ENCODE measurements at places on chromosomes 1 and 21.

DNA sequence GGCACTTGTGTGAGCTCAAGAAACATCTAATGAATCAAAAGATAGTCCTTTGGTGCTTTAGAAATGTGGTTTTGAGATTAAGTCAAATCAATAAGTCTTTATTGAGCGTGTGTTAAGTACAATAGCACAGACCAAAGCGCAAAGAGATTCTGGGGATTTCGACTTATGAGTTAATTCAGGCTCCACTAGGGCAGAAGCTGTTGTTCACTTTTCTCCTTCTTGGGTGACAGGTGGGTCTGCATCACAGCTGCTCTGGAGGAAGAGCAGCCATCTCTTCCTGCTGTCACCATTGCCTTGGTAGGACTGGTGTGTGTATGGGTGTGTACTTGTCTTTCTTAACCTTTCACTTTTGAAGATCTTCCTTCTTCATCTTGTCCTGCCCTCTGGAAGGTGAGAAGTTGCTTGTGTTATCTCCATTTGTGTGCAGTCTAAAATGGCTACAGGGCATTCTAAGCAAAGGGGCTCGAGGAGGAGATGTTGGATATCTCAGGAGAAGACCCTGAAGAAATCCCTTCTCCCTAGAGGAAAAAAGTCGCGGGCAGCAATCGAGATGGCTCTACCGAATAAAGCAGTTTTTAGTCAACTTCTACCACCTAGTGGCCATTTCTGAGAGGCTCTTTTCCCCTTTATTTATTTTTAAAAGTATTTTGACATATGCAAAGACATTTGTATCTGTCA lies 22.9 kb upstream of the DISC1 start:
- peak; percentile 72 for DNase-seq

DNA sequence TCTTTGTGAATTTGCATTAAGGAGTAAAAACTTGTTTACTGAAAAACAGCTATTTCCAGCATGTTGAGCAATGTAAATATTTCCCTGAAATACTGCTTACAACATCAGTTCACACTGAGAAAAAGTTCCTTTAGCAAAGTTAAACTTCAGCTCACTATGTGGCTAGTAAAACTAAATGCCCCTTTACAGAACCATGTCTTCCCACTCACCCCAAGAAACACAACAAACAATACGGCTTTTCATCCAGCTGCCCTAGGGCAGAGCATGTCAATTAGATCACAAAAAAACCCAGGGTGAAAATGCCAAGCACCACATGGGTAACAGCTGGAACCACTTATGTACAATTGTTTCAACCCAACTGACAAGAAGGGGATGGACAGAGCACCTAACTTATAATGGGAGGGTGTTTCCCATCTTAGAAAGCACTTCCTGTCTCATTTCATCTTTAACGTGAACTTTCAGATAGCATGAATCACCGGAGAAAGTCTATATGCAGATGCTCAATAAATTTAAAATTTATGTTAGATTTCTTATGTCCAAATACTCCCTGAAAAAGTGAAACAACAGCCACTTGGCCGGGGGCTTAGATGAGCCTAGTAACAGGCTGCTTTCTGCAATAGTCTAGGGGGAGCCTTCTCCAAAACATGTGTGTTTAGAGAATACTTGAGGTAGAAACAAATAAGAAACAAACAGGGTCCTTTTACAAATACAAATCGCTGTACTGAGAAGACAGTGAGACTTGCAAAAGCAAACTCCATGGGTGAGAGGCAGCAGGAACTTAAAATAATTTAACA lies 6.6 kb downstream of the NID1 start:
- DNase-seq, result no peak

DNA sequence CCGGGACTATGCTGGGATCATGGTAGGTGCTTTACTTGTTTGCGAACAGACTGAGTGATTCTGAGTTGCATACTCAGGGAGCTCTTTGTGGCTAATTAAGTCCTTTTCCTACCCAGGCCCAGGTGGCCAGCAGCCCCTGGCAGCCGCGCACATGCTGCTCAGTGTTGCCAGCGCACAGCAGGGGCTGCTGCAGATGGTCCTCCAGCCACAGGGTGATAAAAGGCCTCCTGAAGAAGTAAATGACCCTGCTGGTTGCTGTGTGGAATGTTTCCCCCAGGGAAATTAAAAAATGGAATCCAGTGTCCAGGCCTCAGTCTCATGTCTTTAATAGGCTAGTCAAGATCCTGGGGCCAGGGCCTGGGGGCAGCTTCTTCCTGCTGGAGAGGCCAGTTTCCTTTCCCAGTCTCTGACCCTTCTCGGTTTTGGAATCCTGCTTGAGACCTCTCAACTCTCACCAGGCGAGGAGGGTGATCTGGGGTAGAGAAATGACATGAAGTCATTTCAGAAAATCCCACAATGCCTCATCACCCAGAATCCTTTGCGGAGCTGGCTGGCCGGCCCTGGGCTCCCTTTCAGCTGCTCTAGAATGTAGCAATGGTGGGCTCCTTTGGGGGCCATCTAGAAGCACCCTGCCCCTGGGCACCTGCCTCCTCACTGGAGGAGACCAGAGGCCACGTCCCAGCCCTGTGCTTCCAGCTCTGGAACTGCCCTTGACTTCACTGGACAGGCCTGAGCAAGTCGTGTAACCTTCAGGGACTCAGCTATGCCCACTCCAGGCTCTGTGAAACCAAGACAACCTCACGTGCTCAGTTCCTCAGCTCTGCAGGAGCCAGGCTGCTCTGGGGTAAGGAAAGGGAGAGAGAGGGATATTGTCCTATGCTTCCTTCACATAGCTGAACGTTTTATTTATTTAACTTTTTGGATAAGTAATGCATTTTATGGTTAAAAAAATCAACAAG lies 131.4 kb downstream of the MRPS6 start:
- DNase-seq, result no peak

- DNase-seq, result no peak
Observed at GRCh38 chr21:36513430-36513829, 33.5 kb upstream of the CLDN14 start.

DNA sequence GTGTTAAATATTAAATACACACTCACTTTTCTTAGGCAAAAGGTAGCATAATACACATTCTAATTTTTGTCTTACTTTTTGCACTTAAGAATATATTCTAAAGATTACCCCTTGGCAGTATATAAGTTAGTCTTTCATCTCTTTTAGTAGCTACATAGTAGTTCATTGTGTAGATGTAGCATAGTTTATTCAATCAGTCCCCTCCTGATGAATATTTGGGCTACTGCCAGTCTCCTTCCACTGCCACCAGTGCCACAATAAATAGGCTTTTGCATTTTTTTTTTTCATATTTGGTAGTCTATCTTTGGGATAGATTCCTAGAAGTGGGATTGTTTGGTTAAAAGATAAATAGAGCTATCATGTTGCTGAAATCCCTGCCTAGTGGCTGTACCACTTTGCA lies 388.8 kb upstream of the RUNX1 start:
- DNase-seq, result no peak

GRCh38 chr1:184576822-184577221 lies 177.8 kb downstream of the EDEM3 start:
- DNase-seq, result no peak

DNA sequence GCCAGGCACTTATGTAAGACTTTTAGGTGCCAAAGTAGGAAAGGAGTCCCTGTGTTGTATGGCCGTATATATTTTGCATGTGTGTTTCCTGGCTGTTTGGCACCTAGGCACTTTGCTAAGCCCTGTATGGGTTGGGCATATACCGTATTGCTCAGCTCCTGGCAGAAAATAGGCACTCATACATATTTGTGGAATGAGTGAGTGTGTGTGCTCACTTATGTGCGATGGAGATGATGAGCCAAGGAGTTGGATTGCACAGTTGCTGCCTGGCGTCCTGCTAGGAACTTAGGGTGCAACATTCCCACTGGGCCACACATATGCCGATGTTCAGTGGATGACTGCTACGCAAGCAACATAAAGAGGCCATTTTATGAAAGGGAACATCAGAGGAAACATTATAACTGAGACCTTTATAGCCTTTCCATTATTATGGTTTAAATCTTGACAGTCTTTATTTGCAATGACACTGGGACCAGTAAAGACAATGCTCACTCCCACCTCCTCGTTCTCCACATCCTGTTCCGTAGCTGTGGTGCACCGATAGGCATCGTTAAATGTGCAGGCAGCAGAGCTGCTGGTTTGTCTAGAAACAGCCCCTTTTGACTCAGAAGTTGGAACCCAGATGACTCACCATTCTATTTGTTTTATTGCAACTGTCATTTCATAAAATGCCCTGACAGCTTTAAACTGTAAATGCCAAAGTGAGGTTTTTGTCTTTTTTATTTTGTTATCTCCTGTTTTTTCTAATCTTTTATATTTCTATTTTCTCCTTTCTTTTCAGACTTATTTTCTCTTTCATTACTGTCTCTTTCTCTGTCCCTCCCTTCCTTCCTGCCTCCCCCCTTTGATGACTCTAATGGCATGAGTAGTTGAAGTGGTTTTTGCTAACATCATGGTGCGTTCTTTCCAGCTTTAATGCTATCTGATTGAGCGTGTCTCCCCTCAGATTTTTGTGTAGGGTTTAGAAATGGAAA lies 36.1 kb downstream of the PEX14 start:
- peak; percentile 28 for DNase-seq

- no peak for DNase-seq
Observed at GRCh38 chr1:206476591-206476990, 6.3 kb downstream of the IKBKE start.

GRCh38 chr21:30126576-30126975 lies 40.0 kb downstream of the CLDN17 start:
- no peak for DNase-seq

DNA sequence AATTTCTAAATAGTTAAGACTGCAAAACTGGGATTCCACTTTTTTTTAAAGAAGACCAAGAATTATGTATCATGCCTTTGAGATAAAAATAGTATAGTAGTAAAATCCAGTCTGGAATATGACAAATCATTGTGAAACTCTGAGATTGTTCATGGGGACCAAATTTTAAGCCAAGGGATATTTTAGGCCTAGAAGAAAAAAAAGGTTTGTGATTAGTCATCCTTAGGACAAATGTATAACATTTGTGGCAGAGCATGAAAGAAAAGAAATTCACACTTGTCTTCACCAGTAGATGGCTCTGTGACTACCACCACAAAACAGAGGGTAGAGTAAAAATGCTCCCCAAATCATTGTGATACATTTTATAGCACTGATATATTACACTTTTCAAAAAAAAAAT lies 226.1 kb downstream of the KCTD3 start:
- no peak for DNase-seq

- no peak for DNase-seq
Observed at GRCh38 chr1:204462229-204462561, 32.4 kb downstream of the PIK3C2B start.

DNA sequence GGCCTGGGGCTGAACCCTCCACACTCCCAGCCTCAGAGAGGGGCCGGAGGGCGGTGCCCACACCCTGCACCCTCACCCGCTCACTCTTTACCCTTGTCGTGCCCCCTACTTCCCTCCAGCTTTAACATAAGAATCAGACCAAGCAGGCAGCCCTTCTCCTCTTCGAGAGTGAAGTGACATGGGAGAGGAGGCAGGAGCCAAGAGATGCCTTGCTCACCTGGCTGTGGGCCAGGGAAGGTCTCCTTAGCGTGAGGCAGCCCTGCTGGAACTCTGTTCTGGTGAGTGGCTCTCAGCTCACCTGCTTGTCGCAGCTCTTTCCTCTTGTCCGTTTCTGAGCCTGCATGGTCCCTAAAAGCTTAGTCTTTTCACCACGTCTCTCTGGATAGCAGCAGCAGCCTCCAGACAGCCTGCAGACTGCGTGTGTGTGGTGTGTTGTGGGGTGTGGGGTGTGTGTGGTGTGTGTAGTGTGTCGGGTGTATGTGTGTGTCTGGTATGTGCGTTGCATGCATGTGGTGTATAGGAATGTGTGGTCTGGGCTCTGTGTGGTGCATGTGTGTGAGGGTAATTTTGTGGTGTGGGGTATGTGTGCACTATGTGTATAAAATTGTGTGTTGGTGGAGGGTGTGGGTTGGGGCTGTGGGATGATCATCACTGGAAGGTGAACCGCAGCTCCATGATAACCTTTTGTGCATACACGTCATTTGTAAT lies 86.7 kb downstream of the CCDC185 start:
- peak; percentile 73 for DNase-seq

GRCh38 chr1:33001282-33001681 lies 35.4 kb downstream of the AK2 start:
- DNase-seq, result peak; percentile 59

DNA sequence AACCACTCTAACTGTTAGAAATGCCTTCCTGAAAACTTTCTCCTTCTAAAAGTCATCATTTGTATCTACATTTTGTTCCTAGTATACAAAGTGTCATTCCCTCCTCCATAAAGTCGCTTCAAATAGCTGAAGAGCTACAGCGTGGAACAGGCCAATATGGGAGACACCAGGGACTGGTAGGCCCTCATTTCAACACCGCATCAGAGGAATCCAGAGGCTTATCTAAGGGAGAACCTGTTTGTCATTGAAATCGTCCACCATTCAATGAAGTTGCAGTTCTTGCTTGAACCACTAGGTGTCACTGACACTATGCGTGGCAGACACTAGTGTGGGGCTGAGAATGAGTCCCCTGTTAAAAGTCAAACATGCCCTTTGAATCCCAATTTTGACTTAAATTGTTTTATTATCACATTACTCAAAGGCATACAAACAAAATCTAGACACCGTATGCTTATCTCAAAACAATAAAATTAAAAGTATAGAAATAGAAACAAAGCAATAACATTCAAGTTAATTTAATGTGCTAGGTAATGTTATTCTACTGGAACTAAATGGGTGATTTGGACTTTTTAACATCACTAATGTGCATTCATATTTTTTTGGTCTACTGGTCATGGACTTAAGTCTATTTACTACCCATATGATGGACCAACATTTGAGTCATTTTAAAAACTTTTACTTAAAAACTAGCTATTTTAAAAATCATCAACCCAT lies 182.3 kb downstream of the FCRL5 start:
- DNase-seq, result peak; percentile 90

DNA sequence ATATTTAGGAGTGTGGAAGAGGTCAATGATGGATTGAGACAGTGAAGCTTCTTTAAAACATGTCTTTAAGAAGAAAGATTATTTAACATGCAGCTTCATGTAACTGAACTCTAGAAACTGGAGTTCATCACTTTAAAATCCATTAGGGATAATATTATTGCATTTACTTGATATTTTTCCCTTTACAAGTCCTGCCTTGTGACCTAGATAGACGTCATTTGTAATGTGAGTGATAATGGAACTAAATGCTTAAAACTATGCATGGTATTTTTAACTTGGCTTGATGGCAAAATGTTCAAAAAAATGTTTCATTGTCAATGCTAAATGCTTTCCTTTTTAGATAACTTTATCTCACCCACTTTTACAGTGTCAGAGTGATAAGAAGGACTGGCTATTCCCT lies 723.7 kb downstream of the RWDD3 start:
- no peak for DNase-seq

GRCh38 chr1:234997201-234997895 lies 131.3 kb downstream of the TOMM20 start:
- DNase-seq, result peak; percentile 44

DNA sequence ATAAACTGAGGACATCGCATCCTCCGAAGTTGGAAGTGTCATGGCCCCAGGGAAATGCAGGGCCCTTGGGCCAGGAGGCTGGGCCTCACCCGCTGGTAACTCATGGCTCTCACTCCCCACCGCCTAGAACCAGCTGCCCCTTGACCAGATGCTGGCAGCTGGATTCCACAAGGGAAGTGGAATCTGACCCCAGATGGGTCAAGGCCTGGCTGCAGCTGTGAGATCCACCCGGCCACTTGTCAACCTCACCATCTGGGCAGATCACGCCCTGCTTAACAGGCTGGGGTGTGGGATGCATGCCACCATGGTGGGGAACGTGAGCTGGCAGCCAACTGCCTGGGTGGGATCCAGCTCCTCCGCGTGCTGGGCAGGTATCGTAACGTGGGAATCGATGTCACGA lies 25.5 kb downstream of the KCNAB2 start:
- DNase-seq, result no peak

GRCh38 chr1:169090900-169091311 lies 15.6 kb upstream of the ATP1B1 start:
- DNase-seq, result no peak

- DNase-seq, result peak; percentile 90
Observed at GRCh38 chr21:36859744-36860501, 106.5 kb downstream of the HLCS start.
